Fibroblast of the conjunctiva (primary cell): ENCODE measurements at places on chromosomes 5 and 9.

DNA sequence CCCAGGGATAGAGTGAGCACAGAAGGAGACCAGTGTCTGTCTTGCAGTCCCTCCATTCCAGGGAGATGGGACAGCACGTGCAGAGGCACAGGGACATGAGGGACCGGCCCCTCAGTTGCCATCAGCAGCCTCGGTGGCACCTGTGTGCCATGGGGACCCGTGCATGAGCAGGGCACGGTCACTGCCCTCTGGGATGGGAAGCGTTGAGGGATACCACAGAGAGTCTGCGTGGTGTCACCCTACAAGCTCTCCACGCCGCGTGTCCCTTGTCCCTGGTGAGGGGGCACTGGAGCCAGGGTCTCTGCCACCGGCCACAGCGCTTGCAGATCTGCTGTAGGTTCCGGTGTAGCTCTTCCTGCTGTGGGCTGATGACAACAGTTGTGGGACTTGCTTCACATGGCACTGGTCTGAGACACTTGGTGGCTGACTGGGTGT, 108.1 kb downstream of the CACNA1B start:
- DNase-seq, result no peak

- peak; percentile 63 for DNase-seq
Measured at GRCh38 chr9:129006328-129007034, 21.6 kb downstream of the SH3GLB2 start.

- DNase-seq, result no peak
Measured at GRCh38 chr5:38695021-38695958, 138.8 kb upstream of the LIFR start.

- no peak for DNase-seq
Measured at GRCh38 chr5:71631070-71631469, 43.9 kb downstream of the MCCC2 start.

DNA sequence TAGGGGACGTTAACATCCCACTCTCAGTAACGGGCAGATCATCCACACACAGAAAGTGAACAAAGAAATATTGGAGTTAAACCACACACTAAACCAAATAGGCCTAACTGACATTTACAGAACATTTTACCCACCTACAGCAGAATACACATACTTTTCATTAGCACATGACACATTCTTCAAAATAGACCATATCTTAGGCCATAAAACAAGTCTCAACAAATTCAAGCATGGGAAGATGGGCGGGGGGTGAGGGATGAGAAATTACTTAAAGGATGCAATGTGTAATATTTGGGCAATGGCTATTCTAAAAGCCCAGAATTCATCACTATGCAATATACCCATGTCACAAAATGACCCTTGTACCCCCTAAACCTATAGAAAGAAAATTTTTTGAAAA, 226.2 kb downstream of the ATPSCKMT start:
- no peak for DNase-seq

DNA sequence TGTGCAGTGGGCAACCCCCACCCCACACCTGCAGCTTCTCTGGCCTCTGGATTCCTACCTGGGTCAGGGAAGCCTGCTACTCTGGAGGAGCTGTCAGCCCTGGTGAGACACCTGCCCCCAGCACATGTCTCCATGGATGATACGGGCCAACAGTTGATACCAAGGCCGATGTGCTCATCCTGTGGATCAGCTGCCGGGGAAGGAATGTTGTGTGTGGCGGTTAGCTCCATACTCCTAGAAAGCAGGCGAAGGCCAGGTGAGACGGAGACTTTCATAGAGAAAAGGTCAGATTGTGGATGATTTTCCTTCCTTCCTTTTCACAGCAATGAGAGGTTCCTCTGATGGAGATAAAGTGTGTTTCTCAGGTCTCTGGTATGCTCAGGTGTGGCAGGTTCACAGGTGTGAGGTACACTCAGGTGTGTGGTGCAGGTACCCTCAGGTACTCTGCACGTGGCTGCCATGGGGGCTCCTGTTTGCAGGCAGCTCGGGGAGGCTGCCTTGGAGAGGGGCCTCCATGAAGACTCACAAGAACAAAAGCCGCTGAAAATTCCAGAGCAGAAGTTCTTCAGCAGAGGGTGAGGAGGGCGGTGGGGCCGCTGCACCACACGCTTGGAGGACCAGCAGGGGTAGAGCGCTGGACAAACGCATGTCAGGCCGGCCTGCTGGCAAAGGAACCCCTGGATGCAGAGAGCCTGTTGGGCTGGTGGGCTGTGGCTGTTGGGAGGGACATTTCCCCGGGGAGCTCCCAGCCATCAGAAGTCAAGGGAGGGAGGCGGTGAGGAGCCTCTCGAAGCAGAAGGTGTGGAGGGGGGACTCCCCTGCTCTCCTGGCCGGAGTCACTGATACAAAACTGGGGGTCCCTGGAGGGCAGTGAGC, 5.1 kb upstream of the AHRR start:
- no peak for DNase-seq

GRCh38 chr5:160285316-160285715, 27.0 kb downstream of the CCNJL start:
- no peak for DNase-seq

GRCh38 chr9:84748112-84748511, 78.6 kb downstream of the NTRK2 start:
- DNase-seq, result no peak

- DNase-seq, result no peak
Measured at GRCh38 chr5:102539996-102540728, 41.4 kb upstream of the SLCO6A1 start.

DNA sequence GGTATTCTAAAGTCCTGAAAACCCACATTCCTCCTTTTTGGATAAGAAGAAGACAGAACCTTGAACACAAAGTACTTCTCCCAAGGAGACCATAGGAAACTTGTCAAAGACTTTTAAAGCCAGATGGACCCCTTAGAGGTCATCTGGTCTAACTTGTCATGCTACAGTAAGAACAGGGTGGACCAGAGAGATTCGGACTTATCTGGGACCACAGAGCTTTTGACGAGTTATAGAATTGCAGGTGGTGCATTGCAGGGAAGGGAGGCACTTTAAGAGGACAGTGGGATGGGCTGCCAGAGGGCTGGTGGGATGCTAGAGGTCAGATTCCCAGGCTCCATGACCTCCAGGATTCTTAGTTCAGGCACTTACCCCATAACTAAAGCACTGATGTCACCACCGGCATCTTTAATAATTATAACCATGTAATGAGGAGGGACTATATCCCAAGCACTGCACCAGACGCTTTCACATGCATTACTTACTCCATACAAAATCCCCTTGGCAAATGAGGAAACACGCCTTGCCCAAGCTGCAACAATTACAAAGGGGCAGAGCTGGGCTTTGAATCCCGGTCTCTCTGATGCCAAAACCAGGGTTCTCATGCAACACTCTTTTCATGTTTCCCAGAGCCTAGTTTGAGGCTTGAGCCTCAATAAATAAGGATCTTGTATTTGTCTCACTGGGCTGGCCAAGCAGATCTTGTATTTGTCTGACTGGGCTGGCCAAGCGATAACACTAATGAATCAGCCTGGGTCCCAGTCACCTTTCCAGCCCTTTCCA, 12.8 kb upstream of the GPX3 start:
- DNase-seq, result no peak

DNA sequence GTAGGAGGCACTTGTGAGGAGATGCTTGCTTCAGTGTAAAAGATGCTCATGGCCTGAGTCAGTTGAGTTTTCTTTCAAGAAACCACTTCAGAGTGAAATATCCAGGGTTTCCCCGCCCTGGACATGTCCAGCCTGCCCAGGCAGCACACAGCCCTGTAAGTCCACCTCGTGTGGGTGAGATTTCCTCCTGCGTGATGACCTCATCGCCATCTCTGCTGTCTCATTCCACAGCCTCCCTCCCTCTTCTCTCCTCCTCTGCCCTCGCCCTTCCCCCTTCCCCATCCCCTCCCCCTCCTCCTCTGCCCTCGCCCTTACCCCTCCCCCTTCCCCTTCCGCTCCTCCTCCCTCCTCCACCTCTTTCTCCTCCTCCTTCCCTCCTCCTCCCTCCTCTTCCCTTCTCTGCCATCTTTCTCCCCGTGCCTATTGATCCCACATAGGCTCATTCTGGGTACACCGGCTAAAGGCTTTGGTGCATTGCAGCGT, 34.0 kb upstream of the NCS1 start:
- DNase-seq, result peak; percentile 83

DNA sequence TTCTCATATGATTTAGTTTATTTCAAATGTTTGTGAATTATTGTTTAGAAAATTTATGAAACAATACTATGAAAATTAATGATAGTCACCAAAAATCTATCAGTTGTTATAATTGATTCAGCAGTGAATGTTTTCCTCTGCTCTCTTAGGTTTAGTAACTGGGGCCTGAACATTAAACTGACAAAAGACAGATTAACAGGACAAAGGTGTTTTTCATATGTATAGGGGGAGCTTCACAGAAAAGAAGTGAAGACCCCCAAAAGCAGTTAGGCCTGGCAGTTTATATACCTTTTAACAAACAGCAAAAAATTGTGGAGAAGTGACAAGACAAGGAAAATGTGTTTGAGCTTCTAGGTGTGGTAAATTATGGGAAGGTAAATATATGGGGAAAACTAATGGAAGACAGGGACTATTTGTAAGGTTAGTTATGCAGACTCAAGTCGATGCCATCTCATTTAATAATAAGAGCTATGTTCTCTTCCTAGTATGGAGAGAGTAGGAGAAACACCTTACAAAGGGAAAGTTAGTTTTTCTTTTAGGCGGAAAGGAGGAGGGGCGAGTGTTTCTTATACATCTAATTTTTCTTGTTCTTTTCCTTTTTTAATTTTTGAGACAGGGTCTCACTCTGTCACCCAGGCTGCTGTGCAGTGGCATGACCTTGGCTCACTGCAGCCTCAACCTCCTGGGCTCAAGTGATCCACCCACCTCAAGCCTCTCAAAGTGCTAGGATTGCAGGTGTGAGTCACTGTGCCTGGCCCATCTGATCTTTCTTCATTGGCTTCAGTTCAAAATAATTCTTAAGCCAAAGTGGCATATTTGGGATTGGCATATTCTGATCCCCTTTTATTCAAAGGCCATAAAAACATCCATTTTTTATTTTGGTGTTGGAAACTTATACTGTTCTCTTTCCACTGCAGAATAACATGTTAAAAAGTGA, 77.8 kb downstream of the C9orf153 start:
- DNase-seq, result no peak

DNA sequence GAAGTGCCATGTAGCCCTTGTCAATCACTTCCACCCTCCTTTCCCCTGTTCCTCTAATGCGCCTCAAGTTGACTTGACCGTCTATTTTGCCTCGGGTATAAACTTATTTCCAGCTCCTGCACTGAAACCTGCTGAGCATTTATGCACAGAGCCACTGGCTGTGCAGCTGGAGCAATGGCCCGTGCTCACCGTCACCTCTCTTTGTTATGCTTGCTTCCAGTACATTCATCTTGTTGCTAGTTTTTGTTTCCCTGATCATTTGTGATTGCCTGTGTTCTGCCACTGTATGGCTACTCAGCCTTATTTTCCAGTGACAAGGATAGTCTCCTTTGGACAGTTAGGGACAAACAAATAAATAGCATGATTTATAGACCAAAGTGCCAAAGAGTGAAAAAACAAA, 183.1 kb upstream of the C9orf72 start:
- no peak for DNase-seq

GRCh38 chr9:79266986-79267385, 304.8 kb upstream of the TLE4 start:
- no peak for DNase-seq

GRCh38 chr9:84691634-84692033, 22.1 kb downstream of the NTRK2 start:
- no peak for DNase-seq

GRCh38 chr5:44574678-44575077, 185.5 kb upstream of the FGF10 start:
- DNase-seq, result no peak

DNA sequence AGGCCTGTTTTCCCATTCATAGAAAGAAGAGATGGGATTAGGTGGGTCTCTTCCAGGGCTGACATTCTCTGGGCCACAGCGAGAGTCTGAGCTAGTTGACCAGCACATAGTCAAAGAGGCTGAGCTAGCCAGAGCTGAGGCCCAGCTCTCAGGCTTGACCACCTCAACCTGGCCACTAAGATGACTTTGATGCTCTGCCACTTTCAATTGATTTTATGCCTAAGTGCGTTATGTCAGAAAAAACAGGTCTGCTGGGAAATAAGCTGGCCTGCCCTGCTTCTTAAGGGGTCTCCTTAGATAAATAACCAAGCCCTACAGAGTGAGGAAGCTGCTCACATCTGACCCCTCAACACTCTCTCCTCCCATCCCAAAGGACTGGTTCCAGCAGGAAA, 20.0 kb upstream of the RAB14 start:
- no peak for DNase-seq

- DNase-seq, result peak; percentile 40
Measured at GRCh38 chr9:91047993-91048607, 246.5 kb downstream of the SYK start.

DNA sequence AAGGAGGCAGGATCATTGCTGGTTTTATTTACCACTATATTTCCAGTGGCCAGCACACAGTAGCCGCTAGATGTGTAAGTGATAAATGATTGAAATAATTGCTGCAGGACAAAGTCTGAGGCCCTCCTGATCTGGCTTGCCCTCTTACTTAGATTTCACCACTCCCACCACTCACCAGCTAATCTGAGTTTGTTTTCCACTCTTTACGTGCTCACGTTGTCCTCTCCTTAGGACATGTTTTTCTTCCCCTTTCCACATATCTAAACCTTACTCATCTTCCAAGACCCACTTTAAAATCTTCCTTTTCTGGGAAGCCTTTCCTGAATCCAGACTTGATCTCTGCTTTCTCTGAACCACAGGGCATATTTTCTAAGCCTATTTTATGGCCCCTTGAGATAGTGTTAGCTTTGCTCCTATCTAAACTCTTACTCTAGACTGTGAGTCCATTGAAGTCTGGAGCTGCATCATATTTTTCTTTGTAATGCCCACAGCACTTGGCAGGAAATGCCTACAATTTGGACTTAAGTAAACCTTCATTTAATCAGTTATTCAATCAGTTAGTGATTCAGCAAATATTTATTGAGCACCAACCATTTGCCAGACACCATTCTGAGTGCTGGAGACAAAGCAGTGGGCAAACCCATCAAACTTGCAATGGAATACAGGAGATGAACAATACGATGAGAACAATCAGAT, 2.4 kb downstream of the TLR4 start:
- DNase-seq, result no peak

DNA sequence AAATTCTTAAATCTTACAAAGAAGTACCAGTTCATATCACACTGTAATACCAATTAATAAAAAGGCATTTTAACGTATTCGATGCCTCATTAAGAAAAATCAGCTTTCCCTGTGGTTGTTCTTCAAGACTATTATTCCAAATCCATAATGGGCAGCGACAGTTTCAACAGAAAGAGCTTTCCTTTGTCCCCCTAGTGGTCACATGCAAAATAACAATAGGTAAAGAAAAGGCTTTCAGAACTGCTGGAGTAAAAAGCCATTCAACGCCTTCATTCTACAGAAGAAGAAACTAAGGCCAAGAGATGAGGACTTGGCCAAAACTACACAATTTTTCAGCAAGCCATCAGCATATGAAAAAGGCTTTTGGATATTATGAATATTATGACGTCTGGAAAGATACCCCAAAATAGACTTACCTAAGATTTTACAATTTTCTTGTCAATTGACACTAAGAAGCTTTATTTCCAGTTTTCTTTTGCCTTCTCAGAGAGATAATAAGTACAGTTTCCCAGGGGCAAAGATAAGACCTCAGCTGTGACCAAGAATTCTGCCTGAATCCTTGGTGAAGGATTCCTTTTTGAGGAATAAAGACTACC, 6.7 kb upstream of the CDH6 start:
- DNase-seq, result peak; percentile 22
